ENCODE measurements at places on chromosomes 2 and 18.

GRCh38 chr2:238791354-238791753 lies 56.5 kb upstream of the TWIST2 start:
- no peak for DNase-seq

GRCh38 chr2:20333738-20334137 lies 16.9 kb downstream of the PUM2 start:
- DNase-seq, result no peak

- DNase-seq, result no peak
Observed at GRCh38 chr2:203237346-203238238, 1.2 kb upstream of the CYP20A1 start.

GRCh38 chr2:201754717-201755415 lies 25.9 kb downstream of the ALS2 start:
- no peak for DNase-seq

- no peak for DNase-seq
Observed at GRCh38 chr2:117853316-117853715, 38.8 kb downstream of the DDX18 start.

- DNase-seq, result no peak
Observed at GRCh38 chr2:195628666-195629065, 28.4 kb upstream of the SLC39A10 start.

DNA sequence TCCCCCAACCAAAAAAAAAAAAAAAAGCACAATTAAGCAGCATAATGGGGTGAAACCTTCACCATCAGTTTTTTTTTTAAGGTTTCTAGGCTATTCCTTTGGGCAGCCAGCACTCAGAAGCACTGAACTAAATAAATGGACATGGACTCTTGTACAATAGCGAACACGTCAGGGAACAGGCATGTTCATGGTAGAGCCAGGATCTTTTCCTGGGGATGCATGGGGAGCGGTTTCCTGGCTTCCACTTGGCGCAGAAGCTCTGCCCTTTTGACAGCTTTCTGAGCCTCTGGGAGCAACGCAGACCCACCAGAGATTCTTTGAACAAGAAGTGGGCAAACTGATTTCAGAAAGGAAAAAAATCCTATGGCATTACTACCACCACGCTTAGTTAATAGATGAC lies 35.0 kb downstream of the ALPK2 start:
- DNase-seq, result no peak

DNA sequence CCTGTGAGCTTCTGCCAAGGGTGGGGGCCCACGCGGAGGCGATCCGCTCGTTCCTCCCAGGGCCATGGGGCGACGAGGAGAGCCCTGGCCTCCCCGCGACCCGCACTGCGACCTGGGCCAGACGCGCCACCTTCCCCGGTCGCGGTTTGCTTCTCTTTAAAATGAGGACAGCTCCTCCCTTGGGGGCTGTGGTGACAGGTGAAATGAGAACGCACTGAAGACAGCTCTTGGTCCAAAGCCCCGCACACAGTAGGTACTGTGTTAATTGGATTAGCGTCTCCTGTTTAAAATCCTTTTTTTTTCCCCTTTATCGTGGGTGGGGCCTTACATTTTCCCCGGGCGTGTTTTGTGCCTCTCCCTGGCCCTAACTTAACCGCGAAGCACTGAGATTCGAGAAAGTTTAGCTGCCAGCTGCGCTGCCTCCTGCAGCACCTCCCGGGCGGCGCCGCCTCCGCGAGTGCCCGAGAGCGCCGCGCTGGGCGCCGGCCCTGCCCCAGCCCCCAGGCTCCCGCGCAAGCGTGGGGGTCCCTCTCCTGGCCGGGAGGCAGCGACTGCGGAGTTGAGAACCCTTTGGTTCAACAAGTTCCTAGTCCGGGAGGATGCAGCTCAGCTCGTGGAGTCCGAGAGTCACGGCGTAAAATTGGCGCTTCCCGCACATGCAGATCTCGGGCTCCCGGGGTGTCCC lies 1.1 kb downstream of the HPCAL1 start:
- DNase-seq, result peak; percentile 81

DNA sequence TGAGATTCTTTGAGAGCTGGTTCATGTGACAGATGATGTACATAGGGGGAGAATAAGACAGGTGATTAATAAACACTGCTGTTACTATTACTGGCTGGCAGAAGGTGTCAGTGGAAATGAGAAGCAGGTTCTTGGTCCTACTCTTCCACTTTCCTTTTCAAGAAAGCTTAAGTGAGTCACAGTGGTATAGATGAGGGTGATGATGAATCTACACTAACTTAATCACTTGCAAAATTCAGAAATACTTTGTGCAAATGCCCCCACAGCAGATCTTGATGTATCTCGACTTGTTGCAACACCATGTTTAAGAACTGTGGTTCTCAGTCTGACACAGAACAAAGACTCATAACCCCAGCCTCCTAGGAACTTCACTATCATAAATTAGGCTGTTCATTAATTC lies 35.9 kb upstream of the MGAT5 start:
- DNase-seq, result no peak

DNA sequence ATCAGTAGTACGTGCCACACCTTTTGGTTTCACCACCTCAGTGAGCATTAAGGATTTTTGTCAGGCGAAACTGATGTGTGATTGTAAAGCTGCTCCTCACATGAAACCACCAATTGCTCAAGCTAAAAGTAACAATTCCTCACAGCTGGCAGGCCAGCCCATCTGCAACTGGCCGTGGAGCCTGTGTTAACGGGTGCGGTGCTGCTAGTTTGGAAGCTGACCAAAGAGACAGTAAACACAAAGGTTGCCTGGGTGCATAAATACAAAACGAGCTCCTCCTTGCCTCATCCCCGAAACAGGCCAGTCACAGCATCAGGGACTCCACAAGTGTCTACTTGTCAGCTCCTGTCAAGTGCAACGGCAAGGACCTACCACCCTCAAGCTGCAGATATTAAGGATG lies 32.0 kb downstream of the LGALSL start:
- DNase-seq, result peak; percentile 67

- DNase-seq, result no peak
Observed at GRCh38 chr18:63819786-63820185, 44.6 kb downstream of the SERPINB7 start.

DNA sequence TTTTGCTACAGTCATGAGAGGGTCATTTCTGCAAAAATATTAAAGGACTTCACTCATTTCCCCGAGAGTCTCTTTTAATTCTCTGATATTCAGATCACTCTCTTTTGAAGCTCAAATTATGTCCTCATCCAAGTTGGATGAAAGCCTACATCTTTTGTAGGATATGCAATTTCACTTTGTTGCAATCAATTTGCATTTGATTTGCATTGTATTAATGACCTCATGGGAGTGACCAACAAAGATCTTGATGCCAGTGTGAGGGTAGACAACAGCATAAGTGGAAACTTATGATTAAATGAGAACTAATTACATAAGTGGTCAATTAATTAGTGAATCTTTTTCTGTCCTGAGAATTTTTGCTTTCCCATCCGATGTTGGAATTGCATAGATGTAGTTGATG lies 60.3 kb upstream of the UPP2 start:
- DNase-seq, result no peak

DNA sequence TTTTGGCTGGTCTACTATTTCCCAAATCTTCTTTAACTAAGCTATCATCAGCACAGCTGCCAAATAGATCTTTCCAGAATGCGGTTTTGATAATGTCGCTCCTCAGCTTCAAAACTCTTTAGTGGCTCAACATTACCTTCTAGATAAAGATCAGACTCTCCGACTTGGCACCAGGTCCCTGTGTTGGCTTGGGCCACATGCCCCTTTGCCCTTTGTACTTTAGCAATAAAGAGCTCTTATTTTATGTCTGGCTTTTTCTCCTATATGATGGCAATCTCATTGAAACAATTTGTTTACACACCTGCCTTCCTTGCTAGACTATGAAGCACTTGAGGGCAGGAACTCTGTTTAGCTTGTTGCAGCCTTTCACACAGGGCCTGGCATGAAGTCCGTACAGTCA lies 128.9 kb upstream of the GATA6 start:
- no peak for DNase-seq

- DNase-seq, result no peak
Observed at GRCh38 chr2:104092886-104093285, 761.0 kb upstream of the POU3F3 start.

DNA sequence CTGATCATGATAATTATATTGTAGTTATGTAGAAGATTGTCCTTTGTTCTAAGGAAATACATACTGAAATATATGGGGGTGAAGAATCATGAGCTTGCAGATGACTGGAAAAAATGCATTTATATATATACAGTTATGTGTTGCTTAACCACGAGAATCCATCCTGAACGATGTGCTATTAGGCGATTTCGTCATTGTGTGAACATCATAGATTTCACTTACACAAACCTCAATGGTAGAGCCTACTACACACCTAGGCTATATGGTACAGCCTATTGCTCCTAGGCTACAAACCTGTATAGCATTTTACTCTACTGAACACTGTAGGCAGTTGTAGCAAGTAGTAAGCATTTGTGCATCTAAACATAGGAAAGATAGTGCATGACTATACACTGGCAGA lies 2.6 kb upstream of the ACAA2 start:
- DNase-seq, result no peak

DNA sequence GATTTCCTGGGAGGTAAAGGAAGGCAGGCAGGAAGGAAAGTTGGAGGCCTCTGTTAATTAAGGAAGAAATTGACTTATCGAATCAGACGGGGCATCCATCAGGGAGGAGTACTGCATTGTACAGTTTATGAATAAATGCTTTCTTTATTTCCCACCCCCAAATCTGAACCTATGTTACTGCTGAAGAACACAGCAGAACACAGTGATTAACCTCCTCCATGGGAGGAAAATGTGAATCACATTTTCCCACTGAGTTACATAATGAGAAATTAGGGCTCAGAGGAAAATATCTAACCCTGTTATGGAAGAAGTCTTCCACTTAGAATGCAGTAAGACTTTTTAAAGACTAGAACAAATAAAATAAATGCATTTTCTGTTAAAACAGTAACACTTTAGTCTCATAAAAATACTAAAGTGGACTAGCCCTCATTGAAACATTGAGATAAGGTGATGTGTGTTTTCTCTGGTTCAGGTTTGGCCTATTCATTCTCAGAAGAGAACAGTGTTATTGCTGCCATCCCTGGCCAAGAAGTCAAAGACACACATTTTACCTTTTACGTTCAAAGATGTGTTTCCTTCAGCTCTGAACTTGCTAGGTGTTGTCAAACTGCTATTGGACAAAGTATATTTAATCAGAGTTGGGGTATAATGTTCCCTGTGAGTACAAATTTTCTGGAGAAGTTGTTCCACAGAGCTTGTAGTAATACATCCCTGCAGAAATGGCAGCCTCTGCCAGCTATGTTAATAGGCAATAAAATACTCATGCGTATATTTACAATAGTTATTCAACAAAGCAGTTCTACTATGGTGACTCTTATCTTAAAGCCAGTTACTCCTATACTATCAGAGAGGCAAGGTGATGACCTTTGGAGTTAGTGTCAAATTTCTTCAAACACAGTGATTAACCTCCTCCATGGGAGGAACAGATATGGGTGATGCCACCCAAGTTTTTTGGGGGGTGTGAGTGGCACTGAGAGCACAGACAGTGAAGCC lies 11.1 kb downstream of the DNAH6 start:
- no peak for DNase-seq

DNA sequence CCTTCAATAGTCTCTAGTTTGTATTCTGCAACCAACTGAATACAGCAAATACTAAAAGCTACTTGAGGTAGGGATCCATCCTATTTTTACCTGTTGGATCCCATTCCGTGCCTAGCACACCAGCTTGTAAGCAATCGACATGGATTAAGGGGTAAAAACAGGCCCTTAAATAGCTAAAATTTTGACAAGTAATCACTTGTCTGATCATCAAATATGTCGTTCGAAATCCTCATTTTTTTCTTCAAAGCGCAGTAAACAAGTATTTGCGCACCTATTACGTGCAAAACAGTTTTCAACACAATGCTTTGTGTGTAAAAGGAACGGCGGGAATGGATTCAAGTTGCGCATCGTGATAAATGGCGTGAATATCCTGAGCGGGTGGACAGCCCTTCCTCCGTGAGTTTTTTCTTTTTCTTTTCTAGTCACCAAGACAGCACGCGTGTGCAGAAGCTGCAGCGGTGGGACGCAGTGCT lies 1.4 kb upstream of the ACVR2A start:
- DNase-seq, result no peak

- DNase-seq, result no peak
Observed at GRCh38 chr2:146123256-146123655, 1603.3 kb upstream of the ZEB2 start.

GRCh38 chr2:169670215-169670651 lies 24.0 kb downstream of the CFAP210 start:
- no peak for DNase-seq

DNA sequence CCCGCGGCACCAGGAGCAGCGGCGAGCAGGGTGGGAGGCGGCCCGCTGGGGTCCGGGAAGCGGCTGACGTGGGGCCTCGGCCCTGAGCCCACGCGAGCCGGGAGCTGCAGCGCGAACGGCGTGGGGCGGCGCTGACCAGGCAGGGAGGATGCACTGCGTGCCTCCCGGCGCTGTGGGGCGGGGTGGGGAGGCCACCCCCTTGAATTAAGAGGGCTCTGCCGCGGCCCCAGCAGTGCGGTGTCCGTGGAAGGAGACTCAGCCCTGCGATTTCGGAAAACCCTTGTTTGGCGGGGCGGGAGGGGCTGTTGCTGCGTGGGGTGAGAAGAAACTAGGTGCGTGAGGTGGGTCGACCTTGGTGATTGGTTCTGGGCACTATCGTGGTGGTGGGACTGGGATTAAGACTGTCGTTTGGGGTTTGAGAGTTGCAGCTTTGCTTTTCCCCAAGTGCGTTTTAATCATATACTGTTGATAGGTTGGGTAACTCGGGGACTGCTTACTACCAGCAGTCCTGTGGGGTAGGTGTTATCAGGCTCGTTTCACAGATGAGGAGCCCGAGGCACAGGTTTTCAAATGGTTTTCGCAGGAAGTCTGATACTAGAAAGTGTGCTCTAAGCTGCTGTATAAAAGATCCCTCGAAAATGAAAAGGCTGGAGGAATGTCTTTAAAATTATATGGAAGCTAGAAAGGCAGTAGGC lies 722 bp downstream of the ACSL3 start:
- DNase-seq, result peak; percentile 82

GRCh38 chr2:166573391-166573790 lies 79.3 kb upstream of the SCN7A start:
- no peak for DNase-seq

Measured in right cardiac atrium (tissue), 5 donors.